Activated CD8-positive, alpha-beta memory T cell treated with anti-CD3 and anti-CD28 coated beads for 48 hours (primary cell): ENCODE measurements at places on chromosomes 1 and 21.

DNA sequence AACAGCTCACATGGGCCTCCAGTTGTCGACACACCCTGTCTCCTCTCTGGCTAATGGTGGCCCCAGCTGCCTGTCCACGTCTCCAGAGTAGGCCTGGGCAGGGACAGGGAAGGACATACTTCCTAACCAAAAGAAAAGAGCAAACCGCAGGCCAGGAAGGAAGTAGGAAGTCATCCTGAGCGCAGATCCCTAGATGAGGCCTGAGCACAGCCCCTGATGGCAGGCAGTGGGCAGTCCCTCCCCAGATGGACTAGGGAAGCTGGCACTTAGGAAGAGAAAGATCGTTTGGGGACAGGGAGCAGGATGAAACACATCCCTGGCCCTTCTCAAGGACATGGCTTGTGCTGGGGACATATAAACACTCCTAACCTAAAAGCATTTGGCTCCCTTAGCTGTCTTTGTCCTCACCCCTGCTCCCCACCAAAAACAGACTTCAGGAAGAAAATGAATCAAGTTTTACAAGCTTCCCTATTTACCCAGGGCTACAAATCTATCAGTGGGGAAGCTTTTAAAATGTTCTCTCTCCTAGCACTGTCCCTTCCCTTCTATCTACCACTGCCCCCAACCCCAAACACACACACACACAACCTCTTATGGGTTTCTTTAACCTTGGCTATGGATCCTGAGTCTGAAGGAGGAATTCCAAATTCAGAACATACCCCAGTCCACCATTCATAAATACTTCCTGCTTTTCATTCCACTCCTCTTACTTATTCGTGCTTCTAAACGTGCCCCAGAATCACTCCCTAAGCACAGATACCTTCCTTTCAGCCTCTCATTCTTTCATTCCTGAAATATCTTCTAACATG, 21.1 kb downstream of the SSBP3 start:
- no peak for DNase-seq

GRCh38 chr1:154557939-154558719, at the start of gene UBE2Q1:
UBE2Q1 (minus strand) TSS chr1:154558662; CDS start chr1:154558553, 109 bp downstream.
- DNase-seq: no peak

- no peak for DNase-seq
Measured at GRCh38 chr1:46288485-46289133, 14.8 kb downstream of the LRRC41 start.

- DNase-seq: no peak
Measured at GRCh38 chr21:44347911-44348451, 5.4 kb upstream of the TRPM2 start.

DNA sequence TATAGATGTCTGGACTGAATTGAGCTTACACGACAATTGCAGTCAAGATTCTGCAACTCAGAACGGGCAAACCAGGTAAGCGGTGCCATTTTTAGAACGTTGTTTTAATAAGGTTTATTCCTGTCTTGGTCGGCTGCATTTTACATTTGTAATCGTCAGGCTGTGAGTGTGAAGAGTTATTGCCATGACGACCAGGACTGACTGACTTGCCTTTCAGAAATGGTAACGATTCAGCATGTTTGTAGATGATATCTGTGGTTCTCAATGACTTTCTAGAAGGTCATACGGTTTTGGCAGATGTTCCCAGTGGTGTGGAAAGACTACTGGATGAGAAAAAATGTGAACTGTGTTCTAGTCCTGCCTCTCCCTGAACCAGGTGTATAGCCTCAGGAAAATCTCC, 271.3 kb upstream of the B3GALT2 start:
- DNase-seq: no peak

- DNase-seq: no peak
Measured at GRCh38 chr1:7265771-7266371, 480.6 kb downstream of the CAMTA1 start.

DNA sequence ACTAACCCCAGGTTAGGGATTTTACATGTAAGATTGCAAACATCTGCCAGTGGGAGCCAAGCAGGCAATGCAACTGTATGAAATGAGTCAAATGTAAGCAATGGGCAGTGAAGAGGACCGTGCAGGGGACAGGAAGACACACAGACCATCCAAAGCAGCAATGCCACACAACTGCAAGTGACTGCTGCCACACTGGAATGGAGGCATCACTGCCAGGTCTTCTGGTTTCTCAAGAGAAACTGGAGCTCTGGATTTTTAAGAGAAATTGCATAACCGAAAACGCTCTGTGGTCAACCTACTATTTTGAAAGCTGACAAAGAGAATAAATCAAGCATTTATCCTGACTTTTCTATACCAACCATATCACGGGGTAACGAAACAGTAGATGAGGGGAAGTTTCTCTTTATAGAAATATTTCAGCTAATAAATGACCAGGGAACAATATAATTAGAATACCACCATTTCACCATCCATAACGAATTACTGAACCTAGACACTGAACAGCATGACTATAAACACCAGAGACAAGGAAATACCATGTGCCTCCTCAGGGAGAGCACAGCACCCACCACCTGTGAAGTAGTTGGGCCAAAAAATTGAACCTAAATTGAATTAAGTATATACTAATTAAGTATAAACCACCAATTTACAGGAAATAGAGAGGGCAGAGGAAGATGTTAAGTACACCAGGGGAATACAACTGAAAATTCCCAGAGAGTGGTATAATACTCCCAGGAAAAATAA, 4.4 kb downstream of the AK2 start:
- no peak for DNase-seq

DNA sequence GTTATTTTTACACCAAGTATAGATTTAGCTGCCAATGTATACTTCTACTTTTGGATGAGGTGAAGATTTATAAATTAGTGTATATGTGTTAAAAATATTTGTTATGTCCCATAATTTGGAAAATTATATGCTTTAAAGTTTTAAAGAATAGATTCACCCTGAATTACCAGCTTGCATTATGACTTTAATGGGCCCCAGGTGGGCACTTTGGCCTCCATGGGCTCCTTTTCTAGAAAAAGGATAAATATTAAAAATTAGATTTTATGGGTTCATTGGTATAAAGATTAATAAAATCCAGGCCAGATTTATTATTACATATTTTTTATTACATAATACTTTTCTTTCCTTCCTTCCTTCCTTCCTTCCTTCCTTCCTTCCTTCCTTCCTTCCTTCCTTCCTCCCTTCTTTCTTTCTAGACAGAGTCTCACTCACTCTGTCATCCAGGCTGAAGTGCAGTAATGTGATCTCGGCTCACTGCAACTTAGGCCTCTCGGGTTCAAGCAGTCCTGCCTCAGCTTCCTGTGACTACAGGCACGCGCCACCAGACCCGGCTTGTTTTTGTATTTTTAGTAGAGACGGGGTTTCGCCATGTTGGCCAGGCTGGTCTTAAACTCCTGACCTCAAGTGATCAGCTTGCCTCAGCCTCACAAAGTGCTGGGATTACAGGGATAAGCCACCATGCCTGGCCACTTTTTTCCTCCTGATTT, 21.9 kb downstream of the KMO start:
- DNase-seq: no peak

GRCh38 chr21:40704141-40704540, 142.8 kb downstream of the DSCAM start:
- DNase-seq: no peak

- no peak for DNase-seq
Measured at GRCh38 chr1:93483200-93483599, 35.3 kb downstream of the FNBP1L start.

DNA sequence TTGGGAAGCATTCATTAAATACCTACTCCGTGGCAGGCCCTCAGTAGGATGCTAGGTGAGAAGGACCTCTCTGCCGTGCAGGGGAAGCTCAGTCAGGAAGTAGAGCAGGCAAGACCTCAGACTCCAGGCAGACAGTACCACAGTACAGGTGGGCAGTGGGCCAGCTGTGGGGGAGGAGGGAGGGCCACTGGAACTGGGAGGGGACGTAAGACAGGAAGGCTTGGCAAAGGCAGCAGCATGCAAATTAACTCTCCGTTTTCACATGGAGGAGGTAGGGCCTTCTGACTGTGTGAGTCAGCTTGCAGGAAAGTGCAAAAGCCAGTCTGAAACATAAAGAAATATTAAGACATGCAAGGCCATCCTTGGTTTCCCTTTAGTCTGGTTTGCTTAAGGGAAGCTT, 157.7 kb downstream of the TRIM33 start:
- DNase-seq: no peak

DNA sequence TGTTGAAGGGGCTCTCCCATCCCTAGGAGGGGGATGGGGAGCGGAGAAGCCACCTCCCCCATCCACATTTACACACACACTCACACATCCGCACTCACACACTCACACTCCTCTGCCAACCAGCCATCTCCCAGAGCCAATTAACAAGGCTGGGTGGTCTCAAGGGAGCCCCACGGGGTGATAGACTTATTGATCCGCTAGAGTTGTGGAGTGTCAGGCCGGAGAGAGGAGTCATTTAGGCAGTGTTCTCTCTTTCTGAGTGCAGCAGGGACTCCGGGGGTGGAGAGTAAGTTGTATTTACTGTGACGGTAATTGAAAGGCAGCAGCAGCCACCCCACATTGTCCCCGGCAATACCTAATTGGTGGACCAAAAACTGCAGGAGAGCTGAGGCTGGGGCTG, 61.6 kb downstream of the KLHDC7A start:
- no peak for DNase-seq

GRCh38 chr1:112955773-112956543, at the start of gene SLC16A1:
SLC16A1 (minus strand) TSS chr1:112956196; CDS start chr1:112929308, 26,888 bp downstream.
- DNase-seq: peak; percentile 89

- DNase-seq: no peak
Measured at GRCh38 chr1:219774386-219774785, 154.0 kb downstream of the SLC30A10 start.
